ENCODE measurements at places on chromosomes 5 and 9.

DNA sequence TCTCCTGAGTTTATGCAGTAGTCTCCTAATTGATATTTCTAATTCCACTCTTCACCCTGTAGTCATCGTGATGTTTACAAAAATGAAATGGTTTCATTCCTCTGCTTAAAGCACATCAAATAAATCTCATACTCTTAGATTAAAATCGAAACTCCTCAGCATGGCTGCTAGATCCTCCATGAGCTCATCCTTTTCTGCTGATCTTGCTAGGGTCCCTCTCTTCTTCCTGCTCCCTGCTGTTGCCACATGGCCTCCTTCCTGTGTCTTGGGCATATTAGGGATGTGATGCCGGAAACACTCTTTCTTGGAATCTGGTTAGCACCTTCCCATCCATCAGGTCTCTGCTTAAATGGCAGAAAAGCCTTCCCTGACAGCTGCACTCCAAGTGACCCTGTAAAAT, 59.5 kb upstream of the MEGF10 start:
- DNase-seq, result no peak

GRCh38 chr9:86336058-86336457, 18.2 kb downstream of the TUT7 start:
- DNase-seq, result no peak

GRCh38 chr9:121949766-121950165, 143.3 kb downstream of the TTLL11 start:
- DNase-seq, result no peak

DNA sequence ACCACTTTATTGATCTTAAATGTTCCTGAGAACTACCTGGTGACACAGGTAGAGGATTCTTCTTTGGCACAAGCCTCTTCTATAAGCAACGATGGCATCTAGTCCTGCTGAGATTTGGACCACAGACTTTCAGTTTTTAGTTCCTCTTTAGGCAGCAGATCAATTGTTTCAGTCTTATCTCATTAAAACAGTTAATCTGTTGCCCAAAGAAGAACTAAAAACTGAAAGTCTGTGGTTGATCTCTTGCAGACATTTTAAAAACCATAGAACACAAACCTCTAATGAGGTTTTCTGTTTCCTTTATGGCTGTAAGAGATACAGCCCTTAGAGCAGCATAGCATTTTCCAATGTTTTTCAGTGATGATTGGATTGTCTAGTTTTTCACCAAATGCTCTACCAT, 480.9 kb downstream of the MTRR start:
- DNase-seq, result no peak

DNA sequence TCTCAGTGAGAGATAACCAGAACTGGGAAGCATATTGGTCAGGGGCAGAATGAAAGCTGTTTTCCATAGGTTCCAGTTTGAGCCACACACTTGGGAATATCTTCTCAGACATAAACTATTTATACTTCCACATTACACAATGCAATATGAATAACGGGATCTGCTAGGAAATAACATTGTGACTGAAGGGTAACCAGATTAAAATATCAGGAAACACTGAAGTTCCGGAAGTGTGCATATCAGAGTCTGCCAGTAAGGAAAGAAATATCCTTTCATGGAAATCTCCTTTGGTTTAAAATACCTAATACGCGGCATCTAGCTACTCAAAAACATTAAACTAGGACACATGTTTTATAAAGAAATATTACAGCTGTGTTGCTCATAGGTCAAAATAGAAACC, 56.3 kb downstream of the ST8SIA4 start:
- DNase-seq, result no peak

DNA sequence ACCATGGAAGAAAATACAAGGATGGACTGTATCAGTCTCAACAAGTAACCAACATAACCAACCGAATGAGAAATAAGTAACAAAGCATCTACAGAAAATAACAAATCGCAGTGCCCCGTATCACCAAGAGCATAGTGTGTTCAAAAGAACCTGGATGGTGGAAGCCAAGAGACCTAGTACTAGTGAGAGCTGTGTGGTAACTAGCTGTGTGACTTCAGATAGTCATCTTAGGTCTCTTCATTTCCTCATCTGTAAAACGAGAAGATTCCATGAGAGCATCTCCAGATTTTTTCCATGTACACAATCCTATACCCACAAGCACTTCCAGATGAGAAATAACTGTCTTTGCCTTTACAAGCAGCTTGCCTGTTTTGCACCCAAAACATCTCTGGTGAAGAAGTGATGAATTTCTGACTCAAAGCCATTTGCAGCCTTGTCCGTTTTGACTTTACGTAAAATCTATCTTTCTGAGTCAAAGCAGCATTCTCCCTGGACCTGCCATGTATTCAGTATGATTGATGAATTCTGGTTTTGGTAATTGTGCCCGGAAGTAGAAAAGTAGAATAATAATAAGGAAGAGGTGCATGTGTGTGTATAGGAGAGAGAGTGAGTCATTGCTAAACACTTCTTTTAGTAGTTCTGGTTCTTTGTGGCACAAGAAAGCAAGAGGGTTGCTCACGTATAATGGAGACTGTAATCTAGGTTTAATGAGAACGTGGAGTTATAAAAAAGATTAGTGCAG, 41.0 kb downstream of the AOPEP start:
- DNase-seq, result no peak

DNA sequence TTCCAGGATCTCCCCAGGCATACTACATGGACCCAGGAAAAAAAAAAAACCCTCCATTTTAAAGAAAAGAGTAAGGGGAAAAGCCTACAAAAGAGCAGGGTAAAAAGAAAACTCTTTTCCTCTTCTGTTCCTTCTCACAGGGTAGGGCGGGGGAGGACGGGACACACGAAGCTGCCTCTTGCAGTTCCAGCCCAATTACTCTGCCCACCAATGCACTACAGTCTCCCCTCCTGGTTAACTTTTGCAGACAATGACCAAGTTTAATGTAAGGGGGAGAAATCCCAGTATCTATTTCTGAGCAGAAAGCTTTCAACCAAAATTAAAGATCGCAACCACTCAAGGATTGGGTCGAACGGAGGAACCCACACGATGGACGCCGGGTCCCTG, 1.3 kb downstream of the BRD3 start:
- DNase-seq, result no peak

DNA sequence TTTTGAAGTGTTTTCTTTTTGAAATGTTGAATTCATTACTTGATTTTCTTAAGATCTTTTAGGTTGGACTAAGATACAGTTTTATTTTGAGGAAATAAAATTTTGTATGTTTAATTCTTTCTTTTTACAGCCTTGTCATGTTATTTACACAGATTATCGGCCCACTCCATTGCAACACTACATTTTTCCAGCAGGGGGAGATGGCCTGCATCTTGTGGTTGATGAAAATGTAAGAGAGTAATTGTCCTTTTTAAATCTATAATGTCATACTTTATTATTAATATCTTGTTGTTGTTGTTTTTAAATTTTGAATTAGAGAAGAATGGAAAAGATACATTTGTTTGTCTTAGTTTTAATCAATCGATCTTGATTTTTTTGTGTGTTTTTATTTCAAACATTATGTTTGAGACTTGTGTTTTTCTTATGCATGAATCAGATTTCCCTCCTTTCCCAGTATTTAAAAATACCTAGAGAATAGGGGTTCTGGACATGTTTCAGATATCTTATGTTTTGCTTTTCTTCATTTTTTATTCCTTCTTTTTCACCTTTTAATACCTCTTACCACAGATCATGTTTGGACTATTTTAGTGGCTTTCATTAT, 36.7 kb downstream of the MTREX start:
- DNase-seq, result no peak

DNA sequence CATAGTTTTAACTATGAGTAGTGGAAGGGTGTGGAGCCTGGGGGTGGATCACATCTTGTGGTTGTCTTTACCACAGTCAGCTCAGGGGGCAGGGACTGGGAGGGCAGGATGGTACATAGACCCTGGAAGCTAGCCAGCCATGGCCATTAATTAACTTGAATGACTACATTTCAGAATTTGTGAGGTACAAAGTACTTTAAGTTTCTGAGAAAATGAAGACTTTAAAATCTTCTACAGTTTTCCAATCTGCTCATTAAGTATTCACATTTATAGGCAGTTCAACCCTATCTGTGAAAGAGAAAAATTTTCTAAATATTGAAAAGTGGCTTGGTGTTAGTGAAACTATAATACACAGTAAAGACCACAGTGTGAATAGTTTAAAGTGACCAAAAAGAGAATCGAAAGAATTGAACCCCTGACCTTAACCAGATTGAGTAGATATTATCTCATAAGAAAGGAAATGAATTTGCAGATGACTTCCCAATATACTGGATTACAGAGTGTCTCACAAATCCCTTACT, 234.2 kb upstream of the MEF2C start:
- no peak for DNase-seq

DNA sequence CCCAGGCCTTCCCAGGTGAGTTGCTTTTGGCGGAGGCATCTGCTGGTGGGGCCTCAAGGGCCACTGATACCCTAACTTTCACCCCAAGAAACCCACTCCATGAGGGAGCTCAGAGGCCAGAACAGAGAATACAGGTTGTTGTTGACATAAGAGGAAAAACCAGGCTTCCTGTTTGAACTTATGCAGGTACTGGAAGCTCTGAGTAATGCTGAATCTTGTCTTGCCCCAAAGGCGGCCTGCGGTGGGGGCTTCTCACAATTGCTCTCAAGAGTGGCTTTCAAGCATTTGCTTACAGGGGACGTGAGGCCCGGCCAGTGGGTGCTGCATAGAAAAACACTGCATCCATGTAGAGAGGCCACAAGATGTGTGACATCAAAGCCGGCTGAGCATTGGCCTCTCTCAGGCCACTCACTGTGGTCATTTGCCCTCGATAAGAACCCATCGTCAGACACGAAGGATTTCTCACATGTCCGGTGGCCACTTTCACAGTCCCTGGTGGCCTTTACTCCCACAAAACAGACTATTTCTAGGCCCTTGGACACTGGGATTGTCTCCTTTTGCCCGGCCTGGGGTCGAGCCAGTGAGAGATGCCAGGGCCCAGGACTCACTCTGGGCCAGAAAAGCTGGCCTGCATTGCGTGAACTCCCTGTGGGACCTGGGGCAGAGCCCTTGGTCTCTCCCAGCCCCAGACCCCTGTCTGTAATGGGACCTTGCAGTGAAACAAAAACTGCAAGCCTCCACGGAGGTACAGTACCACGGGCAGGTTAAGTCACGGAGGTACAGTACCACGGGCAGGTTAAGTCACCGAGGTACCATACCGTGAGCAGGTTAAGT, 34.5 kb upstream of the TCF7 start:
- DNase-seq, result peak; percentile 43

GRCh38 chr9:126335837-126336735, 9.5 kb downstream of the MVB12B start:
- DNase-seq, result no peak

DNA sequence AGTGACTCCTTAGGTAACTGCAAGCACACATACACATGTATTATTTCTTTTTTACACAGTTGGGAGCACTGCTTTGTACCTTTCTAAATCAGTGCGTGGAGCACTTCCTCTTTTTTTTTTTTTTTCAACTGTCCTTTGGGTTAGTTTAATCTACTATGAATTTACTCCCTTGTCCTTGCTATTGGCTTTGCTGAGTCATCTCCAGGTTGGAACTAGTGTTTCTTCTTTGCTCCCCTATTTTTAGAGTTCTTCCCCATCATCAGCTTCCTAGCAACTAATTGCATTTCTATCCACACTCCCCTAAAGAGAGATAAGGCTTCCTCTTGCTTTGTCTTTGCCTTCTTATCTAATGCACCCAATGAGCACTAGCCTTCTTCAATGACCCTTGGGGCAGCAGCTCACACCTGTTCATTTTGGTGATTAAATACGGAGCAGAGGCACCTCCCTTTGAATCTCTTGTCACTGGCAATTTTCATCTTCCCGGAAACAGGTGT, 24.3 kb downstream of the S100Z start:
- DNase-seq, result no peak

DNA sequence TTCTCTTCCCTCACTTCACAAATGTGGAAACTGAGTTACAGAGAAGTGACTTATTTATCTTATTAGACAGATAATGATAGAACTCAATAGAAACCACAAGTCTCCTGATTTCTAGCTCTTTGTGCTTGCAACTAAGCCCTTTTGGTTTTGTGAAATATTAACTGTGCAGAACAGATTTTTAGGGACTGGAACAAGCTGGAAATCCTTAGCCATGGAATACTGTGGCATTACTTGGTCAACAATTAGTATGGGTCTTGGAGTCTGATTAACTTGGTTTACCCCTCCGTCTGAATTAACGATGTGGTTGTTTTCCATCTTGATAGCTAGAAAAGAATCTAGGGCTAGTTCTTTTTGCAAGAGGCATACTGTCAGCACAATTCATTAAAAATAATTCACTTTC, 584 bp upstream of the KLF9 start:
- DNase-seq, result no peak

- no peak for DNase-seq
Observed at GRCh38 chr5:15566789-15567188, 66.8 kb downstream of the FBXL7 start.

GRCh38 chr5:174191076-174191475, 145.6 kb downstream of the NSG2 start:
- DNase-seq, result no peak

DNA sequence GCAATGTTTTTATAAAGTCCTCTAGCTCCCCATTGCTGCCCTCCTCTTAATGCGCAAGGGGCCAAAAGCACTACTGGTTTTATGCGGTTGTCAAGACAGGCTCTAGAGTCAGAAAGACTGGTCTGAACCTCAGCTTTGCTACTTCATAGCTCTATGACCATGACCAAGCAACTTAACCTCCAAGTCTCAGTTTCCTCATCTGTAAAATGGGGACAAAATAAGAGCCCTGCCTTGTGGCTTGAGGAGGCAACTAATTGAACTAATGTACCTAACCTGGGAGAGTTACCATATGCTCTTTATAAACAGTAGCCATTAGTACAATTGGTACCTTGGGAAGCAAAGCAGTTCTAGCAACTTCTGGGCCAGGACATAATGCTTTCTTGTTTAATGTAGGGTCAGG, 36.5 kb downstream of the ANXA6 start:
- DNase-seq, result no peak

DNA sequence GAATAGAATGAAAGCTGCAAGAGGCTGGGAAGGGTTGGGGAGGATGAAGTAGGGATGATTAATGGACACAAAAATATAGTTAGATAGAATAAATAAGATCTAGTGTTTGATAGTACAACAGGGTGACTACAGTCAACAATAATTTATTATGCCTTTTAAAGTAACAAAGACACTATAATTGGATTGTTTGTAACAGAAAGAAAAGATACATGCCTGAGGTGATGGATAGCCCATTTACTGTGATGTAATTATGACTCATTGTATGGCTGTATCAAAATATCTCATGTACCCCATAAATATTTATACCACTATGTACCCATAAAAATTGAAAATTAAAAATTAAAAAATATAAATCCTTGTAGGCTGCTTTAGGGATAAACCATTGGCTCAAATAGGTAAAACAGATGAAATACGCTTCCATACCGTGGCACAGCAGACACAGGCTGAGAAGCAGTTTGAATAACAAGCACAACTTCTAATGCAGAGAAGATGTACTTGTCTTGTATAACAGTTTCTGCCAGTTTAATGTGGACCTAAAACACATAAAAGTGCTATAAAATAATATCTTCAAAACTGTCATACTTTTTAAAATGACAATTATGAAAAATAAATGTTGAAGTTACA, 34.9 kb downstream of the APBA1 start:
- DNase-seq, result no peak

GRCh38 chr5:123921193-123921592, 409.2 kb downstream of the CSNK1G3 start:
- no peak for DNase-seq
